ENCODE measurements at places on chromosomes 1 and 21.

- DNase-seq = no peak
These were observed 362.8 kb downstream of the GPATCH2 start for GRCh38 chr1:217268058-217268457.

DNA sequence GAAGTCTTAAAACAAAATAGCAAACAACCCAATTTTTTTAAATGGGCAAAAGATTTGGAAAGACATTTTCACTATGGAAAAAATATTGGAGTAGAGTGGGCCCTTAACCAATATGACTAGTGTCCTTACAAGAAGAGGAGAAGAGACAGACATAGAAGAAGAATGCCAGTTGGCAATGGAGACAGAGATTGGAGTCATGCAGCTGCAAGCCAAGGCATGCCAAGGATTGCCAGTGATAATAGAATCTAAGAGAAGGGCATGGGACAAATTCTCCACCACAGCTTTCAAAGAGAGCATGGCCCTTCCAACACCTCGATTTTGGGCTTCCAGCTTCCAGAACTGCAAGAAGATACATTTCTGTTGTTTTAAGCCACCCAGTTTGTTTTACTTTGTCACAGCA, 92.7 kb downstream of the RGS2 start:
- DNase-seq = no peak

GRCh38 chr1:200005165-200005564, 22.3 kb upstream of the NR5A2 start:
- no peak for DNase-seq

- DNase-seq = no peak
These were observed 32.3 kb downstream of the PABPC4 start for GRCh38 chr1:39544327-39544726.

DNA sequence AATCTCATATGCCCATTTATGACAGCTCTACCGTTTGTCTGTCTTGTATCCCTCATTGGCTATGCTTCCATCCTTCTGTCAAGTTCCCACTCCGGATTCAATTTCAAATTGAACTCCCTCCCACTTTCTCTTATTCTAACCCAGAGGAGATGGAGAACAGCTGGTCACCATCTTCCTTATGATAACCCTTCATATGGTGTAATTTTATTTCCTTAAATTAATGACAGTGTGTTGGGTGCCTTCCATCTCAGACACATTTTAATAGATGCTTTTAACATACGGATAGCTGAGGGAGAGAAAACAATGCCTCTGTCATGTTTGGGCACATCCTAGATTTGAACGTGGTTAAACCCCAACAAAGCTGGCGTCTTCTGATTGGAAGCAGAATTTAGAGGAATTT, 103.0 kb upstream of the PLXNA2 start:
- DNase-seq = no peak

DNA sequence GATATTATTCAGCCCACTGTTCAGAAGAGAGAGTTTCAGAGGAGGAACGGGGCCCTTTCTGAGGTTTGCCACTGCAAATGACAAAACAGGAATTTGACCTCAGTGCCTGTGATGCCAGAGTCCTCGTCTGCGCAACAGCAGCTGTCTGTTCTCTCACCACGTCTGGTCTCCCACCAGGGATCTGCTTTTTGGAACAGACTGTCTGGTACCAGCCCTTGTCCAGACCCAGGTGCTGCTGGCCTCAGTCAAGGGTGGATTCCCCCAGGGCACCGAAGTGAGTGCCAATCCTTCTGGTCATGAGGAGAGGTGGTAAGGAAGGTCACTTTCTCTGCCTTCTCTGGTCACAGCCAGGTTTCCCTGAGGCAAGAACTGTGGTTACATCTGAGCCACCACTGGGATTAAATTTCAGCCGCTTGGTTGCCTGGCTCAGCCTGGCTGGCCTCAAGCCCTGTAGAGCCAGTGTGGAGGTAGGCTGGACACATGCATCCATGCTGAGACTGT, 2.3 kb upstream of the BCAN start:
- DNase-seq = peak; percentile 81
